Stromal cell of bone marrow (primary cell): ENCODE measurements at places on chromosomes 7 and 10.
A peak's percentile ranks its signal among the peaks of the same experiment; 100 is the strongest.

DNA sequence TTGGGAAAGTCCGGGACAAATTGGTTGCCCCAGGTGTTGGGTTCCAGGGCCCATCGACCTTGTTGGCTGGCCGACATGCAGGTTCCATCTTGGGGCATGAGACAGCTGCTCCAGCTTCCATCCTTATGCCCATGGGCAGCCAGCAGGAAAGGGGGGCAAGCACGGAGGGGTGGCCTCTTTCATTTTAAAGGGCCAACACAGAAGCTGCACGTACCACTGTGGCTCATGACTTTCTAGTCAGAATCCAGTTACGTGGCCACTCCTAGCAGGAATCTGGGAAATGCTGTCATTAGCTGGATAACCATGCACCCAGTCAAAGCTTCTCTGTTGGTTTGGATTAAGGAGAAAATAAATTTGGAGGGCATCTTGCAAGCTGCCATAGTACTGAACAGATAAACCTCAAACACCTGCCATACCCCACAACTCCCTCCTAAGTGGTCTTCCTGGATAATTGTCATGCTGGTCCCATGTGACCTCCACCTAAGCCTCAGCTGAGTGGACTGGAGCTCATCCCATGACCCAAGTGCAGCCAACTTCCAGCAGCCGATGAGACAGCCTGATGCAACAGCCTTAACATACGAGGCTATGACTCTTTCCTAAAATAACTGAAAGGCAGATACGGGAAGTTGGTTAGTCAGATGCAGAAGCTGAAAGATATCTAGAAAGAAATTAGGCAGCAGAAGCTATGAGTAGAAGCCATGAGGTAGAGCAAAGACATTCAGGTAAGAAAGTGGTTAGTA is 21.4 kb upstream of the GSDME start:
- peak; percentile 94 for DNase-seq

GRCh38 chr7:129780257-129780973 is 168.9 kb downstream of the NRF1 start:
- DNase-seq = no peak

GRCh38 chr10:127797339-127797738 is 60.4 kb downstream of the FOXI2 start:
- DNase-seq = no peak

- DNase-seq = peak; percentile 57
Measured at GRCh38 chr7:42236266-42236975, 588 bp downstream of the GLI3 start.

- DNase-seq = no peak
Measured at GRCh38 chr10:51985336-51985735, 285.9 kb upstream of the CSTF2T start.

DNA sequence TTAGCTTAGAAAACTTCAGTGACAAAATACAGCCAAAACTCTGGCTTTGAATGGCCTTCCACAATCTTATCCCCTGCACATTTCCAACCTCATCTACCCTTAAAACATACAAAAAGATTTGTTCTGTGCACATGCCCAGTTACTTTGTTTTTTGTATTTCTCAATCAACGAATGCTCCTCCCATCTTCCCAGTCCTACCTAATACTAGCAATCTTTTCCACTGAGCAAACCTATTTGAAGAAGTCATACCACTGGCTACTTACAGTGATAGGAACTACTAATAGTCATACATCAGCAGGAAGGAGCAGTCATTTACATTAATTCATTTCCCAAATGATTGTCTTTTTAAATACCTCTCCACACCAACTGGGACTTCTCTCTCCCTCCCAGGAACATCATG is 2.5 kb downstream of the USP54 start:
- no peak for DNase-seq

- no peak for DNase-seq
Measured at GRCh38 chr7:1156782-1157535, 3.0 kb downstream of the ZFAND2A start.
